Ascending aorta (tissue), 2 donors: ENCODE measurements at places on chromosomes 4 and X.
A peak's percentile ranks its signal among the peaks of the same experiment; 100 is the strongest.

GRCh38 chrX:31500921-31501320 lies 429.1 kb upstream of the FTHL17 start:
- DNase-seq: no peak

GRCh38 chrX:54817220-54817820 lies 9.8 kb downstream of the MAGED2 start:
- no peak for DNase-seq

DNA sequence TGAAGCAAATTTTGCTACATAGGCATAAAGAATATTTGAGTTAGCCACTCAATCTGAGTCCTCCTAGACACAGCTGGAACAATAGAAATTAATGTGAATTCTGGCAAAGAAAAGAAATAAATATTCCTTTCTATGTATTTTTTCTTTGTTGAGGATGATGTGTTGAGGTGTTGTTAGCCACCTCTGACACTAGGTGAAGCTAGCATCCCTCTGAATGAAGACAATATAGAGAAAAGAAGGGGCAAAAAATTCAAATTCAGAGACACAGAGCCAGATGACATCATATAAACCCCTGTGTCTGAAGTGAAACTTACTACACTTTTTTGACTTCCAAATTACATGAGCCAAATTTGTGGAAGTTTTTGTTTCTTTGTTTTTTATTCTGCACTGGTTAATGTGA lies 34.6 kb upstream of the TMPRSS11D start:
- no peak for DNase-seq

DNA sequence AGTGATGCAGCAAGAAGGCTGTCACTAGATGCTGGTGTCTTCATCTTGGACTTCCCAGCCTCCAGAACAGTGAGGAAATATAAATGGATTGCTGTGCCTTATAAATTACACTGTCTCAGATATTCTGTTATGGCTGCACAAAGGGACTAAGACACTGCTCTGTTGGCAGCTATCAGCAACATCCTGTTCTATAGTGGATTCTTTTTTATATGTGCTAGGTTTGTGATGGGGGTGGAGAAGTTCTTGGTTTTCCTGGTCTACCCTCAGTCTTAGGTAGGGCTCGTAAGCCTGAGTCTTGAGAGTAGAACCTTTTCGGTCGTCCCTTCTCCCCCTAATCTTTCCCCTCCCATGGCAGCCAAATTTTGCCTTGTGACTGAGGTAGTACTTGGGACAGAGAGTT lies 17.3 kb downstream of the STIM2 start:
- no peak for DNase-seq

- no peak for DNase-seq
Observed at GRCh38 chr4:105184316-105184980, 37.8 kb downstream of the TET2 start.

DNA sequence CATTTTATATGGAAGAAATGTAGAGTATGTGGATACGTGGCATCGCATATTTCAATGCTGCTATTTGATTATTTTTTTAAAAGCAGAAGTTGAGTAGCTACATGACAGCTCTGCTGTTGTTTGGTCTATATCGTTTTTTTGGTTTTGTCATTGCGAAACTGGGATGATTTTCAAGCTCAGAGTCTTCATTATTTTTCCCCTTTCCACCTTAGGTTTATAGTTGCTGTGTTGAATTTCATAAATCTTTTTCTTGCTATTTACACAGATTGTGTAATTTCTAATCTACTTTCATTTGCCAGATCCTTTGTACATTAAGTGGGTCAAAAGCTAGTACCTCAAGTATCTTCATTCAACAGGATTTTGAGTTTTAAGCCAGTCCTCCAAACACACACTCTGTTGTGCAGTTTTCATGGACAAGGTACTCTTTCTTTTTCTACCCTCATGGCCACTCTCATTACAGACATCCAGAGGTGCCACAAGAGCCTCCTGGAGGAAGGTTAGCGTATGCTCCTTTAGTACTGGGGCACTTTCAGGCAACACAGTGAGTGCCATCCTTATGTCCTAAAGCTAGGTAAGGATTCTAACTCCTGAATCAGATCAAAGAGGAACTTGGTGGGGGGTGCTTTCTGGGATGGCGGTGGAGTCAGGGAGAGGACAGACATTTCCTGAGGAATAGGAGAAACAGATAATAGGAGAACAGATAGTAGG lies 123.2 kb downstream of the FHIP1A start:
- DNase-seq: no peak

GRCh38 chr4:83320548-83320947 lies 14.1 kb downstream of the HPSE start:
- peak; percentile 75 for DNase-seq

DNA sequence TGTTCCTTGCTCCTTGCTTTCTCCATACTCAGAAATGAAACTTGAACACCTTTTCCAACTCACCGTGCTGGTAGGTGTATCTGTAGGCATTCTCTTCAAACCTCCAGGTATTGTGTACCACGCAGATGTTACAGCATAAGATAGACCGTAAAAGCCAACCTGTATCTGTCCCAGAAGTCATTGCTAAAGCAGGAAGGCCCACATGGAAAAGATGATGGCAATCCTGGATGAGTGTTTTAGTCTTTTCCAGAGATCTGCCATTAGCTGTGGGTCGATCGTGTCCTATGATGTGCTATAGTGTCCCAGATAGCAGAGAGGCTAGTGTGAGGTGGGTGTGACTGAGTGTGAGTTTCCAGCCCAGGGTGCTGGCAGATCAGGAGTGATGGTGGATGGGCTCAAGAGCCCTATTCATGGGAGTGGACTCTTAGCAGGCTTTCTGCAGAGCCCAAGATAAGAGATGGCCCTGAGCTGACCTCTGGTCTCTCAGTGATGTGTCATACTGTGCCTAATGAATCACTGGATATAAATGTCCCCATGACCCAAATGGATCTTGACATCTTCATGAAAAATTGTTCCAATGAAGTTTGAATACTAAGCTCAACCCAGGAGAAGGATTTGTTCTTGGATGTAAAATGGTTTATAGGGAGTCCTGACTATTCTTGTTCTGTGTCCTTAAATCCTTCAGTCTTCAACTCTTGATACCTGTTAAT lies 69.1 kb upstream of the WDR1 start:
- DNase-seq: no peak

- no peak for DNase-seq
Observed at GRCh38 chr4:2686379-2687265, 69.5 kb downstream of the TNIP2 start.

DNA sequence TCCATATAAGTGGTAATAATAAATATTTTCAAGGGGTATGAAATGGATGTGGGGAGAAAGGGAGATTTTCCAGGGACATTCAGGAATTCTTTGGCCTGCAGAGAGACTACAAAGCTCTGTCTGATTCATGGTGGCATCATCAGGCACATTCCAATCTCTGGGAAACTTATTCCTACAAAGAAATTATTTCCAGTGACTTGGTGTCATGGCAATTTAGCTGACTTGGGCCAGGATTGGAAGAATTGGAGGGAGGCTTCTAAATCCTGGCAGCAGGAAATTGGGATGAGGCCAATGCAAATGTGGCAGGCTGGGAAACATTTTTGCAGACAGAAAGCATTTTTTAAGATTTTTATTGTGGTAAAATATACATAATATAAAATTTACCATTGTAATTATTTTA lies 204.6 kb downstream of the RTL9 start:
- DNase-seq: no peak

DNA sequence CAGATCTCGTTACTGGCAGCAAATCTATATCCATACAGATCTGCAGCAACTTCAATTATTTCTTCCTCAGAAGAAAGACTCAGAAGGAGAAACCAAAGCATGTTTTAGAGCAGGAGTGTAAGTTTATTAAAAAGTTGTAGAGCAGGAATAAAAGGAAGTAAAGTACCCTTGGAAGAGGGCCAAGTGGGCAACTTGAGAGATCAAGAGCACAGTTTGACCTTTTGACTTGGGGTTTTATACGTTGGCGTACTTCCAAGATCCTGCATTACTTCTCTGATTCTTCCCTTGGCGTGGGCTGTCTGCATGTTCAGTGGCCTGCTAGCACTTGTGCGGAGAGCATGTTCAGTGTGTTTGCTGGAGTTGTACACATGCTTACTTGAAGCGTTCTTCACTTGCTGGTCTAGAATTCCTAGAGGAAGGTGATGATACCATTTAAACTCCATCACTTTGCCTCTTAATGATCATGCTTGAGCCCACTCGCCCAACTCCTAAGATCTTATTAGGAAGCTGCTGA lies 1114.7 kb upstream of the PABPC4L start:
- DNase-seq: no peak

DNA sequence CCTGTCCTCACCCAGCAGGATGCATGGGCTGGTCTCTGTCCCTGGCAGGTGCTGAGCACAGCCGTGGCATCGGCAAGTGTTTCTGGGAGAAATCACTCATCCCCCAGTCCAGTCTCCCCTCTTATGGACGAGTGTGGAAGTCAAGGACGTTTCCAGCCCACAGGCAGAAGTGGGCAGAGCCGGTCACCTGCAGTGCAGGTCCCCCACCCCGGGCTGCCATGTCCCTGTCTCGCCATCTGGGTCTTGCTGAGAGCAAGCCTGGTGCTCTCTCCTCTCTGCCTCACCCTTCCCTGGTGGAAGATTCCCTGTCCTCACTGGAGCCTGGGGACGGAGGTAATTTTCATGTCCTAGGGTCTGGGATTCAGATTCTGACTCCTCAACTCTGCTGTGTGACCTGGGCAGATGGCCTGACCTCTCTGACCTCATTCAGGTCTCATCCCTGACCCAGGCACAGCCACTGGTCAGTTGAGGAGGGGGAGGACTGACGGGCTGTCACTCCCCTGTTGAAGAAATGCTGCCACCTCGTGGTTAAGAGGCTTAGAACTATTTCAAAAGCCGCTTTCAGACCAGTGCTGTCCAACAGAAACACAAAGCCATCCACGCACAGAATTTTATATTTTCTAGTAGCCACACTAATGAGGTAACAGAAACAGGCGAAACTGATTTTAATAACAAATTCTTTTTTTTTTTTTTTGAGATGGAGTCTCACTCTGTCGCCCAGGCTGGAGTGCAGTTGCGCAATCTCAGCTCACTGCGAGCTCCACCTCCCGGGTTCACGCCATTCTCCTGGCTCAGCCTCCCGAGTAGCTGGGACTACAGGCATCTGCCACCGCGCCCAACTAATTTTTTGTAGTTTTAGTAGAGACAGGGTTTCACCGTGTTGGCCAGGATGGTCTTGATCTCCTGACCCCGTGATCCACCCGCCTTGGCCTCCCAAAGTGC lies 1.8 kb downstream of the CPZ start:
- no peak for DNase-seq

DNA sequence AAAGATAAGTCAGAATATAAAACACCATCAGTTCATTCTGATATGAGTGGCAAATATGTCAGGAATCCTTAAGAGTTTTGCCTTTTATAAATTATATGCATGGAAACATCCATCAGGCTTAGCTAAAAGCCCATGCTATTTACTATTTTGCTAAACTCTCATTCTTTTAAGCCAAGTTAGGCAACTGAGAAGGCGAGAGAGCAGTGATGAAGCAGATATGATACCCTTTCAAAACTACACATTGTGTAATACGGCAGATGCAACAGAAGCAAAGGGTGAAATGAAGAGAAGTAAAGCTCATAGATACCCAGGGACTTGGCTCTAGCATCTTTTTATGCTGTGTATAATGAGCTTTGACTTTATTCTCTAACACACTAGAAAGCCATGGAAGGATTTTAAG lies 95.8 kb downstream of the SLIT2 start:
- no peak for DNase-seq

DNA sequence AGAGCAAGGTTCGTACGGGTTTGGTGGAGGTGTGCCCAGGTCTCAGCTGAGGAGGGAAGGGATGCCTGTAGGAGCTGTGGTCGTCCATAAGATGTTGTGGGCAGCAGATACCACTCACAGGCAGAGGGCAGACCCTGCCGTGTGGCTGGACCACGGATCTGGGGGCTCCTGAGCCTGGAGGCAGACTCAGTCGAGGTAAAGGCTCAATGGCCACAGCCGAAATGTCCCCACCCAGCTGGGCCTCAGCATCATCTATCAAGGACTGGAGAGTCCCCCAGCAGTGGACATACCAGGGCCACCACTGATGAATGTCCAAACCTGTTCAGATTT lies 98.5 kb downstream of the DHRSX start:
- DNase-seq: no peak

- no peak for DNase-seq
Observed at GRCh38 chr4:30744957-30745640, 24.9 kb downstream of the PCDH7 start.

- no peak for DNase-seq
Observed at GRCh38 chr4:128162434-128162833, 101.3 kb downstream of the LARP1B start.

DNA sequence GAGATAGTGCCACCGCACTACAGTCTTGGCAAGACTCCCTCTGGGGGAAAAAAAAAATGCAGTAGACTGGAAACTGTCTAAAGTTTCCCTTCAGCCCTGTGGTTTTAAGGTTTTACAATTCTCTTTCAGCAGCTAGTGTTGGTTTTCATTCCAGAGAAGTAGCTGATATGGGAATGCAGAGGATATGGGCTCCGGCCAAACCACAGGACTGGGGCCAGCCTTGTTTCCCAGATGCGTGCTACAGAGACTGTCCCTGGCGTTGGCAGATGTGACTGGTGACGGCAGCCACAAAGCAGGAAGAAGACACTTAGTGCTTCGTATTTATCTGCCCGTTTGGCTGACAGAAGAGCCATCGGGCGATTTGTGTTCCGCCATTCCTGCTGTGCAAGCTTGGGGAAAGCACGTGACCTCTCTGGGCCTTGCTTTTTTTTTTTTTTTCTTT lies 43.2 kb downstream of the ZBTB49 start:
- no peak for DNase-seq

GRCh38 chr4:110268352-110268751 lies 69.9 kb upstream of the ELOVL6 start:
- no peak for DNase-seq

GRCh38 chr4:79247695-79248394 lies 78.0 kb downstream of the NAA11 start:
- DNase-seq: no peak

DNA sequence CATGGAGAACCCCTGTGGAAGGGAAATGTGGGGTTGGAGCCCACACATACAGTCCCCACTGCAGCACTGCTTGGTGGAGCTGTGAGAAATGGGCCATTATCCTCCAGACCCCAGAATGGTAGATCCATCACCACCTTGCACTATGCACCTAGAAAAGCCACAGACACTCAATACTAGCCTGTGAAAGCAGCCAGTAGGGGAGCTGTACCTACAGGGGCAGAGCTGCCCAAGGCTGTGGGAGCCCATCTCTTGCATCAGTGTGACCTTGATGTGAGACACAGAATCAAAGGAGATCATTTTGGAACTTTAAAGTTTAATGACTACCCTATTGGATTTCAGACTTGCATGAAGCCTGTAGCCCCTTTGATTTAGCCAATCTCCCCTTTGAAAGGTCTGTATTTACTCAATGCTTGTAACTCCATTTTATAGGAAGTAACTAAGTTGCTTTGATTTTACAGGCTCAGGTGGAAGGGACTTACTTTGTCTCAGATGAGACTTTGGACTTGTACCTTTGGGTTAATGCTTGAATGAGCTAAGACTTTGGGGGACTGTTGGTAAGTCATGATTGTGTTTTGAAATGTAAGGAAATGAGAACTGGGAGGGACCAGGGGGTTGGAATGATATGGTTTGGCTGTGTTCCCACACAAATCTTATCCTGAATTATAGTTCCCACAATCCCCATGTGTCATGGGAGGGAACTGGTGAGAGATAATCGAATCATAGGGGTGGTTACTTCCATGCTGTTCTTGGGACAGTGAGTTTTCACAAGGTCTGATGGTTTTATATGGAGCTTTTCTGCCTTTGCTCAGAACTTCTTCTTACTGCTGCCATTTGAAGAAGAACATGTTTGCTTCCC lies 352.6 kb downstream of the INPP4B start:
- DNase-seq: no peak
